ENCODE measurements at places on chromosomes 5 and 9.
A peak's percentile ranks its signal among the peaks of the same experiment; 100 is the strongest.

GRCh38 chr5:97499605-97500004 is 316.6 kb upstream of the RIOK2 start:
- DNase-seq: no peak

- DNase-seq: no peak
Observed at GRCh38 chr9:110555551-110556331, 23.8 kb downstream of the SVEP1 start.

DNA sequence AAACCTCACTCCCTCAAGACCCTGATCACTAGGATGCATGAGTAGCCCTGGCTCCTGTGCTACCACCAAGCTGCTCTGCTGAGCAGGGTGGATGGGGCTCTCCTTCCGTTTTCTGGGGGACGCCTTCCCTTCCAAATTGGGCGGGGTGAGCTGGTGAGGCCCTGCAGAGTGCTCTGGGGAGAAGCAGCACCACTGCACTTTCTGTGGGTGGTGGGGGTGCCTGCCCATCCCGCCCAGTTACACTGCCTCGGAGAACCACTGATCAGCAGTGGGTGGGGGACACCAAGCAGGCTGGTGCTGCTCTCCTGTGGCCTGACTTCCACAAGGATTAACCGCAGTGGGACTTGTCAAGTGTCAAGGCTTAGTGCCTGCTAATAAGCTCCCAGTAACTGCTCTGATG is 19.0 kb downstream of the GFPT2 start:
- DNase-seq: no peak

DNA sequence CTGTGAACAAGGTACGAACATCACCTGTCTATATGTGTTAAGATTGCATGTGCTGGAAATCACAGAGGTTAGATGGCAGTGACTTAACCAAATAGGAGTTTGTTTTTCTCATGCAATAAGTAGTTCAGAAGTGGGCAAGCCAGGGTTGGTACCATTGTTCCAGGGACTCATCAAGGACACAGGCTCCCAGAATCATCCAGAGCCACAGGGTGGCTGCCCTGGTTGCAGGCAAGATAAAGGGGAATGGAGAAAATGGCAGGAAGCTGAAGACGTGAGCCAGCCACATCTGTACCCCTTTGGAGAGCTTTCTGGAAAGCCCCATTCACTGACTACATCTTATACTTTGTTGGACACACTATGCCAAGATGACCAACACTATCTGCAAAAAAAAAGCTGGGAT is 126.0 kb upstream of the IL12B start:
- DNase-seq: no peak

DNA sequence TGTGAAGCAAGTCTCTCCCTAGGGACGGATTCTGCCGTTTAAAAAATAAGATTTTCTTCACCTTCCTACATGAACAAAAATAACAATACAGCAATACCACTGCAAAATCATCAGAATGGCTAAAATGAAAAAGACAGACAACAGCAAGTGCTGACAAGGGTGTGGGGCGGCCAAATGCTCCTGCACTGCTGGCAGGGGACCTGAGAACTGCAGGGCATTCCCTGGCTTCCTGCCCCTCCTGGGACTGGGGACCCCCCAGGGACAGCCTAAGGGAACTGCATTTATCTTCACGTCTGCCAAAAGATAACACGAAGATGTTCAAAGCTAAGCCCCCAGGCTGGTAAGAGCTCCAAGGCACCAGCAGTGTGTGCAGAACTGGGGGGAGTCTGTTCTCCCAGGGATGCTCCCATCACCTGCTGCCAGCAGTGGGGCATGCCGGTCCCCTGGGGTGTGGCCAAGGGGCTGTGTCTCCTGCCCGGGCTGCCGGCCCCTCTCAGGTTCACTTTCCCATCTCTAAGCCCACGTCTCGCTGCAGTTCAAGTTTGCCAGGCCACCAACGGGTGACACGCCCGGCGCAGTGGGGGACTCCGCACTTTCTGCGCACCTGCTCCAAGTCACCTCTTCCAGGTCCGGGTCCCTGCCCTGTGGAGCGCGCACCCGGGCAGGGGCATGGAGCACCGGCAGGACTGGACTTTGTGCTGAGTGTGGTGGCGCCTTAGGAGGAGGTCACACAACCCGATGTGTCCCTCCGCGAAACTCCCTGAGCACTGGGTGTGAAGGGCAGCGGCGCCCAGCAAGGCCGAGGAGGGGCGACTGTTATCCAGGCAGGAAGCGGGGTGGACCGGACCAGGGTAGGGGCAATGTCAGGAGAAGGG is 4.5 kb upstream of the EGFL7 start:
- no peak for DNase-seq

DNA sequence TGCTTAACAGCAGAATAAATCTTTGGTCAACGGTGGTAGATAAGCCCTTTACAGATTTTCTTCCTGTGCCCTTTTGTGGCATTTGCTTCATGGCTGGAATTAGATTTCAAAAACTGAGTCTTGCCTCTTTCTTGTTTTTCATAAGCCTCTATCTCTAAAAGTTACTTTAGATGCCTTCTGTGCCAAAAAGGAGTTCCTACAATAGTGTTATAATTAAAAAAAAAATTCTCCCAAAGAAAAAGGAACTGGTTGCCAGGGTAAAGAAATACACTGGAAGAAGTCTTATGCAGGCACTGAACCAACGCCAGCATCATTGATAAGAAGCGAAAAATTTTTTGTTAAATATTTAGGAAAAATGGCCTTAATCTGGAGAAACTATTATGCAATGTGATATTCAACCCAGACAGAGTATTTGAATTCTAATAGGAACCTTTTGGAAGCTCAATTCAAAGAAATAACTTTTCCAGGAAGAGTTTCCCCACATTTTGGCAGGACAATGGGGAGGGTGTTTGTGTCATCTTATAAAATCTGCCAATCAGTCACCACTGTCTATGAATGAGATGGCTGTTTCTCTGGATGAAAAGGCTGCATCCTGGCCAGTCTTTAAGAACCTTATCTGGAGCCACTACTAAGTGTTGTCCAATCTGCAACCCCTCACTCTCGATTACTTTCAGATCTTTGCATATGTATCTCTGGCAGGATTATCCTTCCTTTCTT is 608.1 kb downstream of the PDE4D start:
- no peak for DNase-seq

GRCh38 chr9:21825637-21826036 is 23.2 kb downstream of the MTAP start:
- no peak for DNase-seq

GRCh38 chr9:120289098-120289497 is 290.9 kb downstream of the CDK5RAP2 start:
- DNase-seq: peak; percentile 1

- no peak for DNase-seq
Observed at GRCh38 chr5:132457371-132458225, 33.0 kb downstream of the IRF1 start.

GRCh38 chr9:37727013-37727412 is 26.6 kb upstream of the TRMT10B start:
- DNase-seq: no peak

All from NCI-H446 treated with DMSO at 0.1 percent for 48 hours (cell line).